Pancreas (tissue), 10 donors: ENCODE measurements at places on chromosomes 3 and 15.

GRCh38 chr3:159749406-159749805 is 239.2 kb upstream of the IL12A start:
- no peak for DNase-seq

DNA sequence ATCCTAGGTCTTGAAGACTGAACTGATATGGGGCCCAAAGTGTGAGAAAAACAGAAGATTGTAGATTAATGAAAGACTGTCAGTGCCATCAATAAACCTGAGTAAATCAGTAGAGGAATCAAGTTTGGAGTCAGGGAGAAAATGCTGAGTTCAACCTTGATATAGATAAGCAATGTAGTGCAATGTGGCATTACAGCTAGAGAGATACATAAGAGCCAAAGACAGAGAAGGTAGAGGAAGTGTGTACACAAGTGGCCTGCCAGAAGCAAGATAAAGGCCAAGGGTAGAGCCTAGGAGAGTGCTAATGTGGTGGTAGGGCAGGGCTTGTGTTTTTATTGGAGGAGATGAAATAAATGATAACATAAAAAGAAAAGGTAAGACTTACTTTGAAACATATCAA is 26.0 kb upstream of the EID1 start:
- no peak for DNase-seq

GRCh38 chr3:152857082-152857481 is 22.2 kb downstream of the P2RY1 start:
- no peak for DNase-seq

GRCh38 chr3:2652386-2652785 is 457.8 kb downstream of the IL5RA start:
- DNase-seq: no peak

GRCh38 chr15:44718180-44718926 is 7.0 kb downstream of the B2M start:
- DNase-seq: no peak

DNA sequence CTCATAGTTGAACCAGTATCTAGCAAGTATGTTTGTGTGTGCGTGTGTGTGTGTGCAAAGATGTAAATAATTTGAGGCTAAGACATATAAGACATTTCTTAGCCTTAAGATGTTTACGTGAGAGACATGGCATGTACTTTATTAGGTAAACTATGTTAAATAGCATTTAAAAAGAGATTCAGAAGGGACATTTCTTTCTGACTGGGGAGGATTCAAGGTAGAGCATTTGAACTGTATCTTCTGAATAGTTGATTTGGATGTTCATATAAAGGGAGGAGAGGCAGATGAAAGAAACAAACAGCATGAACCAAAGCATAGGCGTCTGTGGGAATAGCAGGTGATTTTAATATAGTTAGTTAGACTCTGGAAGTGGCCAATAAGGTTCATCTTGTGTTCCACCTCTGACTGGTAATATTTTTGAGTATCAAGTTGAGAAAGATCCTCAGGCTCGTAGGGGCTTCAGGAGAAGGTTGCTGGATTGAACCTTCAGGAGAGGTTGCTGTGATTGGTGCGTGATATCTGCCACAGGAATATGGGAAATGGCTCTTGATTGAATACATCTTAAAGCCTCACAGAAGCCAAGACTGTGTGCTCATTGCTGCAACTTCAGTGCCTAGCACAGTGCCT is 12.6 kb downstream of the NFKBIZ start:
- DNase-seq: no peak

DNA sequence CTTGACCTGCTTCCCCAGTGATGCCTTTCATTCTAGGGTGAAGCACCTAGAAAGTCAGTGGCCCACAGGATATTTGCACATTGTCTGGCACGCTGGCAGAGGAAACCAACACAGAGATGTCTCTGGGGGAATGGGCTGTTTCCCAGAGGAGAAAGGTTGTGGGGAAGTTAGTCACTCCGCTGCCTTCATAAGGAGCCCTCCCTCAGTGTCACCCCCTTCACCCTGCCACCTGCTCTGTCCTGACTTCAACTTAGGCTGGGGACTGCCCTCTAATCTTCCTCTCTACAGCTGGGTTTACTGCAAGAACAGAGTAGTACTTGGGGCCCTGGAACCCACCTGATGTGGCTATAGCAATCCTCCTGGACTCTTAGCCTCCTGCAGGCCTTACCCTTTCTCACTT is 5.7 kb downstream of the KLHDC8B start:
- no peak for DNase-seq

GRCh38 chr15:69508659-69509058 is 56.0 kb downstream of the RPLP1 start:
- no peak for DNase-seq

DNA sequence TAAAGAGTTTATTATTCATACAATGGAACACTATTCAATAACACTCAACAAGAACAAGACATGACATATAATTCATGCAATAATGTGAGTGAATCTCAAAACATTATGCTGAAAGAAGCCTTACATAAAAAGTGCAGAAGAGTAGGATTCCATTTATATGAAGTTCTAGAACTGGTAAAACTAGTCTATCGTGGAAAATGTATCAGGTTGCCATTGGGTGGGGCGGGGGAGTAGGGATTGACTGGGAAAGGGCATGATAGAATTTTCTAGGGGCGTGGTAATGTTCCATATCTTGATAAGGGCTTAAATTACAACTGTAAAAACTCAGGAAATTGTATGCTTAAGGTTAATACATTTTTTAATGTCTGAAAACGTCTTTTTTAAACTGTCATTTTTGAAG is 247.9 kb downstream of the SATB1 start:
- no peak for DNase-seq

- DNase-seq: no peak
Measured at GRCh38 chr3:21839592-21839991, 88.6 kb upstream of the ZNF385D start.

- no peak for DNase-seq
Measured at GRCh38 chr3:197794115-197794514, 3.1 kb downstream of the LRCH3 start.

GRCh38 chr3:66322436-66322835 is 101.6 kb downstream of the SLC25A26 start:
- DNase-seq: no peak

GRCh38 chr3:181555681-181556080 is 156.0 kb upstream of the SOX2 start:
- DNase-seq: no peak

GRCh38 chr15:25543196-25543595 is 104.4 kb upstream of the UBE3A start:
- no peak for DNase-seq
